ENCODE measurements at places on chromosomes 2 and 18. TPM values are rescaled to one million over a fixed set of nuclear protein-coding genes. Genes with fewer than 3 reads are reported as not detected.
A peak's percentile ranks its signal among the peaks of the same experiment; 100 is the strongest.

Gene PROKR1
- not detected for total RNA-seq

GRCh38 chr18:63336366-63337099 is 17.0 kb upstream of the BCL2 start:
- no peaks in the 10 kb centered on the region for H3K4me1 ChIP-seq
- no peak for DNase-seq
- H3K27me3 ChIP-seq: no peaks in the 10 kb centered on the region

- H3K36me3 ChIP-seq: no peaks in the 10 kb centered on the region
- peaks cover 47% of the 10 kb centered on the region for H3K4me1 ChIP-seq
- peak overlapping the region; percentile 89 for H3K27ac ChIP-seq
- DNase-seq: no peak
- no peaks in the 10 kb centered on the region for H3K27me3 ChIP-seq
Observed at GRCh38 chr2:101305492-101306078, 2.9 kb downstream of the RNF149 start.

DNA sequence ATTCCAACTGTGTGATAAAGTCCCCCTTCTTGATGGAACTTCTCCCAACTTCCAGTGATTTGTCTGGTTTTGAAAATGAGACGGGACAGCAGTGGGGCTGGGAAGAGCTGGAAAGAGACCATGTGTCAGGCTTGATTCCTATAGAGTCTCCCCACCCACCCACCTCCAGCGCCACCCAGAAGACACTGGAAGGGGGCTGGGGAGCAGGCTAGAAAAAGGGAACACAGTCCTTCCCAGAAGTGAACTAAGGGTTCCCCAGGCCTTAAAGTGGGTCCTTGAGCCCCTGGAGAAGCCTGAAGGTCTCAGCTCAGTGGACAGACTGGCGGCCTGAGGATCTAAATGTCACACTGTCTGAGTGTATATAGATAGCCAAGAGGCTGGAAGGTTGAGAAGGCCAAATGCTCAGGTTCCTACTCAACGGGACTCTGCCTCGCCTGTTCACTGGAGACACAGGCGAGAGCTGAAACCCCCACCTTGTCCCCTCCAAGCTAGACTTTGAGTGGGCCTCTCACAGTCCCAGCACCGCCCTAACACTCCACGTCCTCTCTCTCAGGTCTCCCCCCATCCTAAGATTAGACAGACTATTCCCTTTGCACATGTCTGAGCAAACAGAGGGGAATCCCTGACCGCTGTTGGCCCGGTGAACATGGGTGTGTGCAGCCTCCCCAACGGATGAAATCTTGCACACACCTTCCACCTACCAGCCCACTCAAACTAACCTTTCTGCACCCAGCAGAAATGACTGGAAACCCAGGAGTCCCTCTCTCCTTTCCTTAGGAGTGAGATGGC is 1.6 kb downstream of the PKDCC start:
- H3K4me1 ChIP-seq: peaks cover 36% of the 10 kb centered on the region
- peak overlapping the region; percentile 76 for H3K4me3 ChIP-seq
- no peak for DNase-seq
- H3K27me3 ChIP-seq: no peaks in the 10 kb centered on the region
- no peaks in the 10 kb centered on the region for H3K36me3 ChIP-seq
- H3K27ac ChIP-seq: peak overlapping the region; percentile 99

DNA sequence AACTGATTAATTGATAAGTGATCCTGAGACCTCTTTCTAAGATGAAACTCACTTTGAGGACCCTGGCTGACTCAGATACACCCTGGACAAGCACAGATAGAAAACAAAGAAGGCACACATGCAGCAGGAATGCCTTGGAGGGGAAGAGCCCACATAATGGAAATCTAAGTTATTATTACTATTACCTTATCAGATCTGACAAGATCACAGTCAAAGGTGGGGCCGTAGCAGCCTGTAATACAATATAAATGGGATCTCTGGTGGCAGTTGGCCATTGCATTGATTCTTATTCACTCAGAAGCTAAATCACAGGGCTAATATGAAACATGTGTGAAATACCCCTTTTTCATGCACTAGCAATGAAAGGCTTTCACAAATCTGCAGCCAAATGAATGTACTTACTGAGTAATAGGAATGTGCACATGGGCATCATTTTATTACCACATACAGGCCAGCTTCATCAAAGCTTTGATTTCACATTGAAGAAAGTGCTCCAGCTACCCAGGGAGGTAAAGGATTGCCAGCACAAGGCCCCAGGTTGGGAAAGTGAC is 84.0 kb downstream of the ZBTB7C start:
- H3K4me3 ChIP-seq: no peak overlapping the region
- no peaks in the 10 kb centered on the region for H3K4me1 ChIP-seq
- no peaks in the 10 kb centered on the region for H3K27me3 ChIP-seq
- H3K27ac ChIP-seq: no peak overlapping the region
- no peaks in the 10 kb centered on the region for H3K36me3 ChIP-seq

- H3K36me3 ChIP-seq: no peaks in the 10 kb centered on the region
- H3K27ac ChIP-seq: no peak overlapping the region
- H3K4me3 ChIP-seq: no peak overlapping the region
- H3K4me1 ChIP-seq: no peaks in the 10 kb centered on the region
Observed at GRCh38 chr2:85462322-85462721, 43.8 kb downstream of the SH2D6 start.

DNA sequence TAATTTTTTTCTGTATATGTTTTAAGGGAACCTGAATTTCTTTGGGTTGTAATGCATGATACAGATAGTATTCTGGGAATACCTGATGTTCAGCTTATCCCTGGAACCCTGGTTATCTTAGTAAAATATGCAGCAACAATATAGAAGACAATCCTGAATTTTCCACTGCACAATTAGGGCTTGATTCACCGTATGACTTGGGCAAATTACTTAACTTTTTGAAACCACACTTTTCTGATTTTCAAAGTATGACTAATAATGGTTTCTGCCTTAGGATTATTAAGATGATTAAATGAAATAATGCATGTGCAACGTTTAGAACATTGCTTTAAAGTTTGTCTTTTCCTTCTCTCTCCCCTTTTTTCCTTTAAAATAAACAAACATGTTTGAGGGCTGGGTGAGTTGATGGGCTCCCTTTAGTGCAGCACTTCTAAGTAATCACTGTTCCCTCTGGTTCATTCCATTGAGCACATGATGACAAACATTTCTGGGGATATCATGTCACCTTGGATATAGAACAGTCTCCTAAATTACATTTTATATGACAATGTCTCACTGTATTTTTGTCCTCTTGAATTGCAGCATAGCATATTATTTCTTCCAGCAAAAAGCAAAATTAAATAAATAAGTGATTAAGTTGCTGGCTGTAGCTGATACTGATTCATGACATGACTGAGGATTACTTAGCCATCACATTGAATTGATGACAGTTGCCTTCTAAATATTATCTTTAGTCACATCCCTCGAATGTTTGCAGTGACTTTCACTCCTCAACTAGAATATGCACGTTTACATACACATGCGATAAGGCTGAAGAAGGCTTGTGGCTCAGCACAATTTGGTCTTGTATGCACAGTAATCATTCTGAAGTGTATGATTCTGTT is 254.5 kb downstream of the NEDD4L start:
- H3K27me3 ChIP-seq: no peaks in the 10 kb centered on the region
- no peak overlapping the region for H3K4me3 ChIP-seq
- peaks cover 76% of the 10 kb centered on the region for H3K4me1 ChIP-seq
- H3K27ac ChIP-seq: peak overlapping the region; percentile 56
- no peak for DNase-seq
